ENCODE measurements at places on chromosomes 7 and 10.
A peak's percentile ranks its signal among the peaks of the same experiment; 100 is the strongest.

DNA sequence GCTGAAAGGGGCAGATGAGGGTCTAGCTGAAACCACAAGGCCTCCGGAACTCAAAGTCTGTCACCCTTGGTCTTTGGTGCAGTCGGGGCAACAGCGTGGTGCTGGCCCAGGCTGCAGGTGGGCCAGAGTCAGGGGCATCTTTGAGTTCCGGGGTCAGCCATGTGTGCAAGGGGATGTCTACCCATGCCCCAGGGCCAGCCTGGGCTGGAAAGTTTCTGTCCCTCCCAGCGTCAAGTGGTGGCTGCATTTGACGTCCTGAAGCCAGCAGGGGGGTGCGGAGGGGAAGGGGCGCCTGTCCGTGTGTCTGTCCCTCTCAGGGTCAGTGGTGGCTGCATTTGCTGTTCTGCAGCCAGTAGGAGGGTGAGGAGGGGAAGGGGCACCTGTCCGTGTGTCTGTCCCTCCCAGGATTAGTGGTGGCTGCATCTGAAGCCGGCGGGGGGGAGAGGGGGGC is 638 bp downstream of the BRAT1 start:
- no peak for ATAC-seq

DNA sequence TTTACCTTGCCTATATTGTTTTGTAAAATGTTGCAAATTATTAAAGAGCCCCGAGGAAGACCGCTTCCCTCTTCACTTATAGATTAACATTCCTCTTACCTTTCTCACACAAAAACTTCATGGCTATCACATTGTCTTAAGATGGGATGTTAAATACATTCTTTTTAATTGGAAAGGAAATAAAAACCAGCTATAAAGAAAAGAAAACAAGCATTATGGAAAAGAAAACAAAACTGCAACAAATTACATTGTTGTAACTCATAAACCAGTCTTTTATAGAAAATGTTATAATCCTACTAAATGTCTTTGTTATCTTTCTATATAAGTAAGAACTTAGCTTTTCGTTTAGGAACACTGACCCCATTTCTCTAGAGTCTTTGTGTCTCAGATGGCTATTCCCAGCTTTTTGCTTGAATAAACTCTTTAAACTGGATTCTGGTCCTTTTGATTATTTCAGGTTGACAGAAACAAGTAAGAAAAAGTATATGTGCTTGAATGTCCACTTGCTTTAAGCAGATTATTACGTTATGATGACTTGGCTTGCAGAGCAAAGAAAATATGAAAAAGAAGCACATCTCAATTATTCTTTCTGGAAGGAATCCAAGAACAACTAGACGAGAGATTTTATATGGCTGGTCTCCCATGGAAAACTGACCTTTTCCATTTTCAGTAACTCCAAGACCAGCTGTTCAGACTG is 128.2 kb downstream of the AKR1D1 start:
- ATAC-seq: no peak

DNA sequence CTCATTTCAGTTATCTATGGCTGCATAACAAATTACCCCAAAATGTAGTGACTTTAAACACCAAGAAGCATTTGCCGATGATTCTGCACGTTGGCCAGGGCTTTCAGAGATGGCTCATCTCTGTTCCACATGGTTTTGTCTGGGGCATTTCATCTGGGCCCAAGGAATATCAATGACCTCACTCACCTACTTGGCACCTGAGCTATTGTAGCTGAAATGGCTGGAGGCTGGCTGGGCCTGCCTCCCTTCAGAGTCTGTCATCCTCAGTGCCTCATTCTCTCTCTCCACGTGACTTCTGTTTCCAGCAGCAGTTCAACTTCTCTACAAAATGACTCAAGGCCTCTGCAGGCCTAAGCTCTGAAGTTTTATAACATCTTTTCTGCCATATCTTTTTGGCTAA is 119.4 kb upstream of the PRR15 start:
- no peak for ATAC-seq

DNA sequence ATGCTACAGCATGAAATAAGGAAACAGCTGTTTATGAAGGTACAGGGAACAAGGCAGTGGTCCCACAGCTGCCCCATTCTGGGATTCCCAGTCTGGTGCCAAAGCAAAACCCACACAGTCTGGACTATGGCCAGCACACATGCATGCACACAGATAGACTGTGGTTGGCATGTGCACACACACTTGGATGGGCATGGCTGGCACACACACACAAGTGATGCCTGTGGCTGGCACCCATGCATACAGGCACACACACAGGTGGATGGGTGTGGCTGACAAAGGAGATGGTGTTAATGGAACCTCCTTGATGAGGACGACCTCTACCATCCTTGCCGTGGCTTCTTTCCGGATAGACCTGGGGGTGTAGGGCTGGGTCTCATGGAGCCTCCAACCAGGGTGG is 114.0 kb upstream of the LYZL2 start:
- ATAC-seq: no peak

GRCh38 chr7:141673346-141673745 is 28.6 kb downstream of the DENND11 start:
- ATAC-seq: no peak

GRCh38 chr7:27181795-27182275 is 3.2 kb downstream of the HOXA11 start:
- no peak for ATAC-seq

DNA sequence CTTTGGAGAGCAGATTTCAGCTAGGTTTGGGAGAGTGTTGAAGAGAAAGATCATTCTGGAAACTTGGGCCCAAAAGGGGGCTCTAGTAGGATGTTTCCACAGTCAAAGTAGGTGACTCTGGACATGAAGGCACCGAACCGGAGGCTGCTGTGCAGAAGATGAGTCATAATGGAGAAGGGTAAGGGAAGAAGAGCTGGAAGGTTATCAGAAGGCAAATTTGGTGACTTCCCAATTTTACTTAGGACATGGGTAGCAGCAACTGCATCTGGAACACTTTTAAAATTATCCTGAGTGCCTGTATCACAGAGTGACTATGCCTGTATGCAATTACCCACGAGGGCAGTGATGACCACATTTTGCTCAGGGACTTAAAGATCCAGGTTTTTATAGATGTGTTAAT is 38.8 kb downstream of the PIK3AP1 start:
- ATAC-seq: no peak

- no peak for ATAC-seq
These were observed 112.2 kb upstream of the HGF start for GRCh38 chr7:81882086-81882485.

DNA sequence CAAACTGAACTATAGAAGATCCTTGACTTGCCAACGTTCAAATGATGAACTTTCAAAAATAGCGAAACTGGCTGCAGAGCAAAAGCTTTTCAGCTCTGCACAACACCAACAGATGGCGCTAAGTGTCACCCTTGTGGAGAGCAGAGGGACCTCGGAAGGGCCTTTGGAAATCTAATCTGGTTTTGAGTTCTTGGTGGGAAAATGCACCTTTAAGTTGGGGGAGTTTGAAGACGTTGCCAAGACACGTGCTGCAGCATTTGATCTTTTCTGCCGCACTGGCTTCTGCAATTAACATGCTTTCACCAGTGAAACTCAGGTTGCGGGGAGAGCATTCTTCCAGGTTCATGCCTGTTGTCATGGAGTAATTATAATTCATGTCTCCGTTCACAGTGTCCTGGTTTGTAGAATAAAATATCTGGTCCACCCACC is 26.3 kb upstream of the WDR11 start:
- ATAC-seq: no peak

DNA sequence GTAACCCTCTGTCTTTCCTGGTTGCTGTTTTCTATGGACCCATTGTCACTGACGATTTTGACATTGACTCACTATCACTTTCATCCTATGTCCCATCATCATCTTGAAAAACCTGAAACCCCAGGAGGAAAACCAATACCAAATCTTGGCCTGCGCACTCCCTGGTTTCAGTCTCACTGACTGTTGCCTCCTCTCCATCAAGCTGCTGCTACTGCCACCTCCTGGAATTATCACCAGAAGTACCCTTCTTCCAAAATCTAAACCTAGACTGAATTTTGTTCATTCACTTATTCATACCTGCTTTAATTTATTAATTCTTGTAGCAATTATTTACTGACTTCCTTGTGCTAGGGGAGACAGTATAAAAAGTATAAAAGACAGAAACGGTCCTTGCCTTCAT is 44.5 kb upstream of the ACBD5 start:
- ATAC-seq: peak; percentile 97

DNA sequence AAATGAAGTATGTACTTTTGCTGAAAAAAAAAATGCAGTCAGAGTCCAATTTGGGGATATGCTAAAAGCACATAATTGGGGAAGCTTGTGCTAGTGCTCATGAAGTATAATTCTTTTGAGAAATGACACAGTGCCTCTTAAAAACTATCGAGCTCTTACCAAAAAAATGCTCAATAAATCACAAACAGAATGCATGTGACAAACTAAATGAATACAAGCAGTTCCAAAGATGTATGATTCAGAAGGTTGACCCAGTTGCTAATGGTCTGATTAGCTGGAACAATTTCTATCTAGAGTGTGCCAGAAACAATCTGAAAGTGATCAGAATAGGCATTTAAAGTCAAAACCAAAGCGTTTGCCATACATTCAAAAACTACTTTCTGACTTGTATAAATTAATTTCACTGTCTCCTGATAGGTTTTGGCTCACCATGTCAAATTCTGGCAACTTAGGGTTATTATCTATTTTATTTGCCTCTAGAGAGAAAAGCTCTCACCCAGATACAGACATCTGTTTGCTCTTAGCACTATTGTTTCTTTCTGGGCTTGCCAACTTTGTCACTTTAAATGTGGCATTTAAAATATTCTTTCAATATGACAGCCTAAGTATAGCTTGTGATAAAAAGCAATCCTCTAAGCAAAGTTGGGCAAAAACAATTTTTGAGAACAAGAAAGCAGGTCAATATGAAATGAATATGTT is 114.7 kb upstream of the AHR start:
- ATAC-seq: no peak

GRCh38 chr7:22566592-22566991 is 66.6 kb upstream of the STEAP1B start:
- no peak for ATAC-seq

DNA sequence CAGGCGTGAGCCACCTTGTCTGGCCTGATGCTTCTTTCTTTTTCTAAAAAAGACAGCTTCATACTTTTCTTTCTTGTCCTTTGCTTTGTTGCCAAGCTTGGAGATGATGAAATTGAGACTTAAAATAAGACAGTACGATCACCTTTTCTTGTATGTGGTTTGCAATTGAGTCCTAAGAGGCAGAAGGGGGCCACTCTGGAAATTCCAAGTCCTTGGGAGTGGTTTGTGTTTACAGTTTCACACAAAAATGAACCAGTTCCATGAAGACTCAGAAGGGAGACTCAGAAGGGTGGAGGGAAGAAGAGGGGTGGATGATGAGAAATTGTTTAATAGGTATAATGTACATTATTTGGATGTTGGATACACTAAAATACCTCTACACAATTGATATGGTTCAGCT is 70.7 kb upstream of the TNS3 start:
- no peak for ATAC-seq

DNA sequence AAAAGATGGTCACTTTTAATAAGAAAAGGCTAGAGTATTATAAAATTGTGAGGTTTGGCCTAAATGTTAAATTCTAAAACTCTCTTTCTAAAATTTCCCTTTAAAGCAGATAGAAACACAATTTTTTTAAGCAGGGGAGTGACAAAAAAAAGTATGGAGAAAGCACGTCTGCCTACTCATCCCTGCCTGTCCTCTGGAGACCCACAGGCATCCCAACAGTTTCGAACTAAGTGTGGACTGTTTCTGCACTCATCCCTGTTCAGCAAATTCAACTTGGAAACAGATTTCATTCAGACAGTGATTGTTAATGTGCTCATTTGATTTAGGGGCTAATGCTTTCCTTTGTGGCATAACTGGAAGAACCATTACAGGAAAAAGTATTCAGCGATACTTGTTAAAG is 192.6 kb upstream of the CXCL12 start:
- no peak for ATAC-seq

DNA sequence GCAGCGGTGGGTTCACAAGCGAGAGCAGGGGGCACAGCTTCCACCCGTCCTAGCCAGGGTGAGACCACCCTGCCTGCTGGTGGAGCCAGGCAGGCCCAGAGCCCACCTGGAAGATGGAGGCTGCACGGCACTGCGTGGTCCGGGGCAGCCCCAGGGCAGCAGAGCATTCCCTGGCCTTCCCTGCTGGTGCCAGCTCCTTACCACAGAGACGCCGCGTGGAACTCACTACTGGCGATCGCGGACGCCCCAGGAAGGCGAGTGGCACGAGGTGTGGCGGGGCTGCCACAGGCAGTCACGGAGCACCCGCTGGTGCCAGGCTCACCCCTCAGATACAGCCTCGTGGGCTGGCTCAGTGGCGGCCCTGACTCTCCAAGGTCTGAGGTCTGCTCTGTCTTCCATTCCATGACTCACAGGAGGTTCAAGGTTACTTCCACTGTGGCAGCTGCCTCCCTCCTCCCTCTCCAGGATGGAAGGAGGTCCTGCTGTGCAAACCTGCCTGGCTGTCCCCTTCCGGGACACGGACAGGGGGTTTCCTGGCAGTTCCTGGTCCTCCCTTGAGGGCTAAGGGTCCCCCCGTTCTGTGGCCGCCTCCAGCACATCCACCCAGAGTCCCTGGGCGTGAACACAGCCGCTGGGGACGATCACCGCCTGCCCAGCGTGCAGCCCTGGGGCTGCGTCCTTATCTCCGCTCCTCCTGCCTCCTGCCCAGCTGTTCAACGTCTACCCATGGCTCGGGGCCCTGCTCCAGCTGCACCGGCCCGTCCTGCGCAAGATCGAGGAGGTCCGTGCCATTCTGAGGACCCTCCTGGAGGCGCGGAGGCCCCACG is 3.1 kb downstream of the CYP2W1 start:
- ATAC-seq: no peak

DNA sequence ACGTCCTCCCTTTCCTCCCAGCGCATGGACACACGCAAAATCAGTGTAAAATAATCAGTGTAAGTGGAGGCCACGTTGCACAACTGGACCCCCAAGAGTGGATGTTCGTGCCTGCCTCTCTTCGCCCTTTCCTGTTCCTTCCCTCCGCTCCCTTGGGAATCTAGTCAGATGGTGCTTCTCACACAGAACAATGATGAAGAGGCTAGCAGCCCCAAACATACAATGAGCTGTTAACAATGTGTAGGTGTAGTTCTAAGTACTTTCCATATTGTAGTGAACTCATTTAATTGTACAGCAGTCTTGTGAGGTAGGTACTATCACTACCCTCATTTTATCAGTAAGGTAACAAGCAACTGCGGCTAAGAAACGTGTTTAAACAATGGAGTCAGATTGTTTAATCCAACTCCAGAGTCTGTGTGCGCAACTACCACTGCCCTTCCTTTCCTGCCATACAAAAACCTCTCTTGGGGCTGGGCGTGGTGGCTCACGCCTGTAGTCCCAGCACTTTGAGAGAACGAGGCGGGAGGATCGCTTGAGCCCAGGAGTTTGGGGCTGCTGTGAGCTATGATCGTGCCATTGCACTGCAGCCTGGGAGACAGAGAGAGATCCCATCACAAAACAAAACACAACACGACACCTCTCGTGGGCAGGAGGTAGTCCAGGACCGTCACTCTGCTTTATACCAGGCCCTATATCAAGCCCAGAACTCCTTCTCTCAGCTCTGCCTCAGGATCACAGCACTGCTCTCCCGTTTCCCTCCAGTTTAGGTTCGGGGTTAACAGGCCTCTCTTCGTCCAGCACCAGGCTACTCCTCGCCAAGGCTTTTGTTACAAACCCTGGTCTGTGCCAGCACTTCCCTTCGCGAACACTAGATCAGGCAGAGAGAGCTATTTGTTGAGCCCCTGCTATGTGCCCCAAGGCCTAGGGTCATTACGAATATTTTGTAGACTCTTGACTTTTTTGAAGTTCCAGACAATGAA is 1.1 kb downstream of the FKBP9 start:
- ATAC-seq: no peak

Measured in activated T-helper 17 cell treated with anti-CD3 and anti-CD28 coated beads, Interleukin-2, amount 50 U/mL, for 72 hours (primary cell).